Activated T-helper 1 cell treated with anti-CD3 and anti-CD28 coated beads, Interleukin-2, amount 50 U/mL, for 16 hours (primary cell): ENCODE measurements at places on chromosomes 2 and 18.

GRCh38 chr2:111671426-111672150, 212.4 kb downstream of the ANAPC1 start:
- no peak for DNase-seq

- DNase-seq = no peak
These were observed 516.8 kb downstream of the GALR1 start for GRCh38 chr18:77766421-77766820.

DNA sequence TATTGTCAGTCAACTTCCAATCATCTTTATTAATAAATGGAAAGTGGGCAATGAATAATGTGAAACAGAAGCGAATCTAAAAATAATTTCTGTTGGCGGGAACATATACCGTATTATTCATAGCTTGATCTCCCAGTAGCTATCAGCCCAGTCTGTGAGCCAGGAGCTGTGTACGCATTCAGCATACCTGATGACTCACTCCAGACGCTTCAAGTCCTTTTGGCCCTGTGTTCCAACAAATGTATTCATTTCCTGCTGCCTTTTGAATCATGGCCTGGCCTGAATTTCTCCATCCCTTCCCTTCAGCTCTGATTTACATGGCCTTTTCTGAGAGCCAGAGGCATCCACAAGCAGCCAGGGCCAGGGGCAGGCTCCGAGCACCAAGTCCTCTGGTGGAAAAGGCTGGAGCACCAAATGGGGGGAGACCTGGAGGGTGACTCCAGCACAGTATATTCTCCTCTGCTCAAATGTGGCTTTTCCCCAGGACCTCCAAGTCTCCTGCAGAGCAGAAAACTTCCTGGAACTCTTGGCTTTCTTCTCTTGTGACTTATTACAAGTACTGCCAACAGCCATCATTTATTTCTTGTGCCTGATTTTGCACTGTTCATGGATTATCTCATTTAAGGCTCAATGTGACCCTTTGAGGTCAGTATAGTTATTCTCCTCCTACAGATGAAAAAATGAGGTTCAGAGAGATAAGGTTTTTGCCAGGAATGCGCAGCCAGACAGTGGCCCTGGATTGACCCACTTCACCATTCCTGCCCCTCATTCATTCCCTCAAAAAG, 108.7 kb downstream of the EN1 start:
- DNase-seq = no peak

- no peak for DNase-seq
These were observed 69.2 kb upstream of the HNRNPA3 start for GRCh38 chr2:177143444-177143843.

GRCh38 chr2:28445448-28446258, 50.2 kb upstream of the PLB1 start:
- DNase-seq = no peak

- no peak for DNase-seq
These were observed 4.2 kb downstream of the CIB4 start for GRCh38 chr2:26636935-26637334.

DNA sequence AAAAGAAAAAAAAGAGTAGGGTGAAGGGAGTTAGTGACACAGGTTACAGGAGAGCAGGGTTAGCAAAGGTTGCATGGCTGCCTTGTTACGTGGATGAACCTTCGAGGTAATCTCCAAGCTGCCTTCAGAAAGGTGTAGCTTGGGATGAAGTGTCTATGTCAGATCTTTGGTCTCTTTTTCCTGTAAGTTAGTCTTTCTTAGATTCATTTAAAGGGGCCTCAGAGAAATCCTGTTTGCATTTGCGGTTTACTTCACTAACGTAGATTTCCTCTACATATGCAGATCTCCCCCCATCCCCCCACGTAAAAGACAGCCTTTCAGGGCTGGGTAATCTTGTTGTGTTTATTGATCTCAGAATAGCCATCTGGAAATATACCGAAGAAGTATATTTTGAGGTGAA, 83.7 kb downstream of the MTA3 start:
- no peak for DNase-seq

- DNase-seq = no peak
These were observed 8.5 kb upstream of the METTL21A start for GRCh38 chr2:207633686-207634085.

- DNase-seq = no peak
These were observed 39.8 kb upstream of the TBC1D8 start for GRCh38 chr2:101190747-101191516.

DNA sequence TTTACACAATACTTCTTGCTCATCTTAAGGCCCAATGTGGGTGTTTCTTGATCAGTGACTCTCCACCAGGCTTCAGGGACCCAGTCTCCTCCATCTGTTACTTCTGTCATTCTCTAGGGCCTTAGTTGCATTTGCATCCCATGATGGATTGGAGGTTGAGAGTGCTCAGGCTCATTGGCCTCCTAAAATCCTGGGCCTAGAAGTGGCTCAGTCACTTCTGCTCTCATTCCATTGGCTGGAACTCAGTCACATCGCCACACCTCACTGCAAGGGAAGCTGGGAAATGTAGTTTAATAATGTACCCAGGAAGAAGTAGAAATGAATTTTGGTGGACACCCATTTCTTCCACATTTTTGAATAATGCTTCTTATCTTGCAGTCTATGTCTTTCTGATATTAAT, 223.5 kb downstream of the HRH4 start:
- DNase-seq = no peak

DNA sequence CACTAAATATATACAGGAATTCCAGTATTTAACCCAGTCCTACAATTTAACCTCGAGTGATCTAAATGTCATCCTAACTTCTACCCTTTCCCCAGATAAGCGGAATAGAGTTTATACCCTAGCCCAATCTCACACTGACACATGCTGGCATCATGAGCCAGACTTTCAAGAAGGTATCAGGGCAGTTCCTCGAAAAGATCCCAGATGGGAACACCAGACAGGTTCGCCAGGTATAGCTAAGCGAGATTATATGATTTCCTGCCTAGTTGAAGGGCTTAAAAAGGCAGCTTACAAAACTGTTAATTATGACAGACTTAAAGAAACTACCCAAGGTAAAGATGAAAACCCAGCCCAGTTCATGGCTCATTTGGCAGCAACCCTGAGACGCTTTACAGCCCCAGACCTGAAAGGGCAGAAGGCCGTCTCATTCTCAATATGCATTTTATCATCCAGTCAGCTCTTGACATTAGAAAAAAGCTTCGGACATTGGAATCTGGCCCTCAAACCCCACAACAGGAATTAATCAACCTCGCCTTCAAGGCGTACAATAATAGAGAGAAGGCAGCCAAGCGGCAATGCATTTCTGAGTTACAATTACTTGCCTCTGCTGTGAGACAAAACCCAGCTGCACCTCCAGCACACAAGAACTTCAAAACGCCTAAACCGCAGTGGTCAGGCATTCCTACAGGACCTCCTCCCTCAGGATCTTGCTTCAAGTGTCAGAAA, 668.2 kb upstream of the PKDCC start:
- no peak for DNase-seq

DNA sequence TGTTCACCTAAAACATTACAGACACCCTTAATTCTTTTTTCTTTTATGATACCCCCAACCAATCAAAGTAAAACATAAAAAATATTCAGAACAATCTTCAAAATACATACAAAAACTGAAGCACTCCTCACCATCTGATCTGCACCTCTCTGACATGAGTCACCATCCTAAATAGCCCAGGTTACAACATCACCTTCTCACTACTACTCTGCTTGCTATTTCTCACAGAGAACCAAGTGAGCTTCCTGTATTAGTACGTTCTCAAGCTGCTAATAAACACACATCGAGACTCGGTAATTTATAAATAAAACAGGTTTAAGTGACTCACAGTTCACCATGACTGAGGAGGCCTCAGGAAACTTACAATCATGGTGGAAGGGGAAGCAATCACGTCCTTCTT, 183.5 kb downstream of the CBLN2 start:
- no peak for DNase-seq
